ENCODE measurements at places on chromosomes 5 and 9.

DNA sequence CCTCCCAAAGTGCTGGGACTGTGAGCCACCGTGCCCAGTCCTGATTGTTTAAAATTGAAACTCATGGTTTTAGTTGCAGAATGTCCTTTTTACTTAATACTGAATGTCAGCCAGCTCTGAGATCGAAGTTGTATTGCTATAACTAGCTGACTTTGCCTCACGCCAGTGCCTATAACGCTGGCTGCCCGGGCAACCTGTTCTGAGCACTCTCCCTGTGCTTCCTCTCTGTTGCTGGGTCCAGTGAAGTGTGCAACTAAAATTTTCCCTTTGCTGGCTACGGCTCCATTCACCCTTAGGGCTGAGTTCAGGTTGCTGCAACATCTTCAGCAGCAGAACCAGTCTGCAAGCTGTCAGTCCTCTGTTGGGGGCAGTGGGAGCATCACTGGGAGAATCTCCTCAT, 65.9 kb downstream of the GLDC start:
- DNase-seq, result no peak

DNA sequence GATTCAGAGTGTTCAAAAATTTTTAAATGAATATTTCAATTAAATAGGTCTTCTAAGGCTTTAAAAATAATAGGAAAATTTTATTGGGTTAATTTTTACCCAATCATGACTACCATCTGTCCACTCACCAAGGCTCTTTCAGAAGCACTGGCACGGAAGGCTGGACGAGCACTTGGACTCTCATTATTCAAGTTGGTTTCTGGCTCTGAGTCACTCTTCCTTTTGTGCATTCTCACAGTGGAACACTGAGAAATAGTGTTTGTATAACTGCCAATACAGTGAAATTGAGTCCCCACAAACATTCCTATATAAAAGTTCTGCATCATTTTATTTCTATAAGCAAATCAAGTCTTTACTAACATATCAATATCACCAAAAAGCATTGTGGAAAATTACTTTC, 1149.0 kb downstream of the EFNA5 start:
- peak; percentile 76 for DNase-seq

DNA sequence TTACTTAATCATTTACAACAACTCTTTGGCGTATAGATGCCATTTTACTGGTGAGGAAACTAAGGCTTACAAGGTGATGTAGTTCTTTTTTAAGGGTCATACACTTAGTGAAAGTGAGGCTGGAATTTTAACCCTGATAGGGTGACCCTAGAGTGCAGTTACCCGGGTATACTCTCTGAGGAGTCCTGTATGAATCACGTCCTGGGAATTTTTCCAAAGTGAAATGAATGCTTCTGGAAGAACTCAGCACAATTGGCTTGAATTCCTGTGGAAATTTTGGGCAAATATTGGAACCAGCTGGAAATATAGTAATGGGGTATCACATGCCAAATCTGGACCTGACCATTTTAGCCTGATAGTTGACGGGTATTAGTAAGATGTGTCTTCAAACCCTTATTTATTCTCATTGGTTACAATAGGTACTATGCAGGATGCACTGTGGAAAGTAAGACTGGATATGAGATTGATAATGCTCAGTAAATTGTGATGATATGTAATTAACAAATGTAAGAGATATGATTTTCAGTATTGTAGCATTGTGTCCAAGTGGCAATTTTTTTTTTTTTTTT, 14.8 kb downstream of the SUB1 start:
- peak; percentile 86 for DNase-seq

- DNase-seq, result peak; percentile 0
Measured at GRCh38 chr5:89728750-89729149, 680.8 kb downstream of the CETN3 start.

DNA sequence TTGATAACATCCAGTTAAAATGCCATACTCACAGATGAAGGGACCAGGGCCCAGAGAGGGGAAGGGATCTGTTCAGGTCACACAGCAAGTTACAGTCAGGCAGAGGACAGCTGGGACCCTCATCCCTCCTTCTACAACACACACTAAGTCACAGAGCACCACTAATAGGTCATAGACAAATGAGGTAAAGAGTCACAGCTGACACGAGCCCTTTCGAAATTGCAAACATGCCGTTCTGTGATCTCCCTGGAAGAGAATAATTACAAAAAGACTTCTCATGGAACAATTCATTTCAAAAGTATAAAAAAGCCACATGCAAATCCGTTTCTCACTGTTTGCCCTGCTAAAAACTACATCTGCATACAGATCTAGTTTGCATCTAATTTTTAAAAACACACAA, 15.5 kb downstream of the IGFBPL1 start:
- DNase-seq, result no peak

DNA sequence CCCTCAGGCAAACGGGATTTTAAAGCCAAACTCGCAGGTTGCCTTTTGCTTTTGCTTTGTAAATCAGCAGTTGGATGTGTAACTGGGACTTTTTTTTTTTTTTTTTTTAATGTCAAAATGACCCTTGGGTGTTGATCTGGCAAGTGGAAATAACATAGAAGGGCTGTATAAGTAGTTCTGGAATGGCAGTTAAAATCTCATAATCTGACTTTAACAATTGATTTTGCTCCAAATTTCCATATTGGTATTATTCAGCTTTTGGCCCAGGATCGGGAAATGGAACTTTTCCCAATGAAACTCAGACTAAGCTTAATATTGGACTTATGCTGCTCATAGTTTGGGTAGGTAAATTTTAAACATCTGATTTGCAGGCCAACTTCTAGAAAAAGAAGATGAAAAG, 346.8 kb upstream of the NUDT12 start:
- no peak for DNase-seq

DNA sequence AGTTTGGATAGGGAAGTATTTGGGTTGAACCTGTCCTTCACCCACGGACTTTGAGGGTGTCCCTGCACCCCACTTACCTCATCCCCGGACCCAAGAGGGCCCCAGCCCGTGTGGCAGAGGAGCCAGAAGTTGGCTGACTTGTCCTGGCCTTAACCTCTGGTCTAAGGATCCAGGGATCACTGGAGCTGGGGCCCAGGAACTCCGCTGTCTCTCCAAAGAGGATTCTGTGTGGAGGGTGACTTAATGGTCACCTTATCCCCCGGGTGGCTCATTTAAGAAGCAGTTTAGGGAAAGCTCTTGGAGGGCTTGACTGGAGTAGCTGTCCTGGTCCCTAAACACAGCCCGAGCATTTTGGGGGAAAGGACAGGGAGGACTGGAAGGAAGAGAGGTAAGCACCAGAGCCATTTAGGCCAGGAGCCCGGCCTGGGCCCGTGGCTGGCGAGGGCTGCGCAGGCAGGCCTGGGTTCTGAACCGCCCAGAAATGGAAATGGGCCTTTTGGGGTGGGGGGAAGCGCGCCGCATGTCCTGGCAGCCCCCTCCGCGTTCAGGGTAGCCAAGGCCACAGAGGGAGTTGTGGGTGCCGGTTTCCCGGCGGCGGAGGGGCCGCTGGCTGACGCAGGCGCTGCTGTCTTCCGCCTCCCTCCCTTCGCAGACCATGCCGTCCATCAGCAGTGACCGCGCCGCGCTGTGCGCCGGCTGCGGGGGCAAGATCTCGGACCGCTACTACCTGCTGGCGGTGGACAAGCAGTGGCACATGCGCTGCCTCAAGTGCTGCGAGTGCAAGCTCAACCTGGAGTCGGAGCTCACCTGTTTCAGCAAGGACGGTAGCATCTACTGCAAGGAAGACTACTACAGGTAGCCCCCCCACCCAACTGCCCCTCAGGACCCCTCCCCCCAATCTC, 2.0 kb downstream of the LHX2 start:
- DNase-seq, result no peak

GRCh38 chr5:39040875-39041274, 33.3 kb downstream of the RICTOR start:
- DNase-seq, result no peak

DNA sequence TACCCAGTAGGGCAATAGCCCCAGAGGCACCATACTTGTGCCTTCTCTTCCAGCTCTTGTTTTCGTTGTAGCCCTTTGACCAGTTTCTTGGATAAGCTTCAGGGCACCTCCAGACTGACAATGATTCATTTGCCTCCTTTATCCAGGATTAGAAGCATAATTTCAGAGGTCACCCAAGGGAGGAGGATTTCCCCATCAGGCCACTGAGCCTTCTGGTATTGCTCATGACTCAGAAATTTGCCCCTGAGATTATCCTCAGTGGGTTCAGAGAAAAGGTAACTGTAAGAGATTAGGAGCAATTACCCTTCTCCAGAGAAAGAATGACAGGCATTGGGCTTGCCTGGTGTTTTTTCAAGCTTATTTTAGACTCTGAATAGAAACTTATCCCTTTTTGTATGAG, 147.9 kb downstream of the MSX2 start:
- DNase-seq, result no peak
